Ureter (tissue), 1 donor: ENCODE measurements at places on chromosomes 12 and 14. TPM values are rescaled to one million over a fixed set of nuclear protein-coding genes. Genes with fewer than 3 reads are reported as not detected.

Gene NKX2-8
- not detected for total RNA-seq

Gene KRT77
- not detected for total RNA-seq

Gene PIANP
- 2.6 TPM for total RNA-seq

- DNase-seq, result no peak
Observed at GRCh38 chr14:65772466-65772865, 359.9 kb downstream of the FUT8 start.

- DNase-seq, result no peak
Observed at GRCh38 chr12:33245434-33245833, 194.2 kb downstream of the SYT10 start.

DNA sequence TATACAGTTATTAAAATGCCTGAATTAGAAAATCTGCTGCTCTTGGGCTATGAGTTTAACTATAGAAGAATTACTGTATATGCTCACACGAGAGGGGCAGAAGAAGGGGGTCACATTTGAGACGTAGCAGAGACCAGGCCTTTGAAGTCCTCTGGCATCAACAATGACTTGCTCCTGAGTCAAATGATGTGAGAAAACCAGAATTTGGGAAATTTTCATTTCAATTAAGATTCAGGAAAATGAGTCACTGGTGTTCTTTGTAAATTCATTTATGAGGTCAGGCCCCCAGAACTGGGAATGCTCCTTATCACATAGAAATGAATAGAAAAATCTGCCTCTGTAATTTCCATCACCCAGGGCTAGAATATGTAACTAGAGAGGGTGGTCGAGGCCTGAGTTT, 92.9 kb downstream of the APAF1 start:
- DNase-seq, result no peak

- no peak for DNase-seq
Observed at GRCh38 chr12:98883231-98883630, 238.1 kb downstream of the APAF1 start.

DNA sequence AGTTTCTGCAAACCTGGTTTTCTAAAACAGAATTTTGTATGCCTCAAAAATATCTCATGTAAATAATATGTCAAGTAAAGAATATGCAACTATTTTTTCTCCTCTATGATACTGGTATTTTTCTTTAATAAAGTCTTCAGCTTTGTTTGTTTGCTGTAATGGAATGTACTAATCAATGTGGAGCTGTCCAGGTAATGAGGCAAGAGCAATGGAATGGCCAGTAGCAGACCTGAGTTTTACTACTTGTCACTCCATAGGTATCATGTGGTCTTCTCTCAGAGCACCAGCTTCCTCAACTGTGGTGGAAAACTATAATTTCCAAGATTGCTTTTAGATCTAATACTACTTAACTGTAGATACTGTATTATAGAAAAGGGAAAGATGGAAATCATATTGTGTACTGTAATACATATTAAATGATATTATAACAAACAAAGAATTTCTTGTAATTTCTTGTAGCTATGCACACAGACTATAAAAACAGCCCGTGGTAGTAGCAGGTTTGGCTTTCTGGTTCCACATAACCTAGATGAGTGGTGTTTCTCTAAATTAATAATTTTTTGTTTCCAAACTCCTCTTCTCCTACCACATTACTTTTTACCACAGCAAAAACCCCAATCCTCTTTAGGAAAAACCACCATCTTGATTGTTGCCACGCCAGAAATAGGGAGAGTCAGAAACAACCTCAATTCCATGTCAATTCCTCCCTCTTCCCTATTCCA, 70.6 kb downstream of the KIF21A start:
- DNase-seq, result no peak

- no peak for DNase-seq
Observed at GRCh38 chr14:68639758-68640574, 152.9 kb downstream of the ZFP36L1 start.

DNA sequence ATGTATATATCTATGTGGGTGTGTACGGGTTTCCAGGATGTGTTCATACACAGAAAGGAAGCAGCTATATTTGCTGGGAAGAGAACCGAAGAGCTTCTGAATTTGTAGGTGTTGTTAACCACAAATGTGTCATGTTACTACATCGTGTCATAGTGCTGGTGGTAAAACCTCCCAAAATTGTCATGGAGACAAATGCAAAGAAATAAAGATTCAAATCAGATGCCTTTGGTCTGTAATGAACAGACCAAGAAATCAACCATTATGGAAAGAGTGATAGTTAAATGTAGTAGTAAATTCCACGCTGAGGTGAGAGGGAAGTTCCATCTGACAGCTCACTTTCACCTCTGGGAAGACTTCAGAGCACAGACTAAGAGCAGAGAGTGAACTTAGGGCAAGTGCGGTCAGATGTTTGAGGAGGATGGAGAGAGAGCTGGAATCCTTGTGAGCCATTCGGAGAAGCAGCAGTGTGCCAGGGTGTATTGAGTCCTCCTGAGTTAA, 487.5 kb downstream of the TMEM121 start:
- no peak for DNase-seq

GRCh38 chr14:20683125-20683890, 1.1 kb upstream of the RNASE4 start:
- peak; percentile 87 for DNase-seq

DNA sequence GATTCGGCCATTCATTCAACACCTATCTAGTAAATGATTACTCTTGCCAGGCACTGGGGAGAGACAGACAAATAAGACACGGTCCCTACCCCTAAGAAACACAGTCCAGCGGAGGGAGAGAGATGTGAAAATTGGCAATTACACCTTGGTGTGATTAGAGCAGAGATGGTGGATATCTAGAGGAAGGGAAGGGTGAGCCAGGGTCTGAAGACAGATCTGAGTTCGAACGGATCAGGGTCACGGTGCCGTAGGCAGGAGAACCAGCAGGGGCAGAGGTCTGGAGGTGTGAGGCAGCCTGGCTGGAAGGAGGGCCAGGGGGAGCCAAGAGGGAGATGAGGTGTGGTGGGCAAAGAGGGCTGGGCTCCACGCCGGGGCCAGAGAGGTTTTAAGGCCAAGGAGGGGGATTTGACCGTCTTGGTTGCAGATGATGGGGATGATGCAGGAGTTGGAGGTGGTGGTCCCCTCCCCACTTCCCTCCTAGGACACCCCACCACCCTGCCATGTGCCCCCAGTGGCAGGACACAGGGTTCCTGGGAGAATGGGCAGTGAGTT, 27.1 kb downstream of the FAM222A start:
- DNase-seq, result no peak
